Esophagus squamous epithelium (tissue), 5 donors: ENCODE measurements at places on chromosomes 7 and 10.

GRCh38 chr7:29806995-29807841 is 910 bp downstream of the WIPF3 start:
- DNase-seq, result no peak

DNA sequence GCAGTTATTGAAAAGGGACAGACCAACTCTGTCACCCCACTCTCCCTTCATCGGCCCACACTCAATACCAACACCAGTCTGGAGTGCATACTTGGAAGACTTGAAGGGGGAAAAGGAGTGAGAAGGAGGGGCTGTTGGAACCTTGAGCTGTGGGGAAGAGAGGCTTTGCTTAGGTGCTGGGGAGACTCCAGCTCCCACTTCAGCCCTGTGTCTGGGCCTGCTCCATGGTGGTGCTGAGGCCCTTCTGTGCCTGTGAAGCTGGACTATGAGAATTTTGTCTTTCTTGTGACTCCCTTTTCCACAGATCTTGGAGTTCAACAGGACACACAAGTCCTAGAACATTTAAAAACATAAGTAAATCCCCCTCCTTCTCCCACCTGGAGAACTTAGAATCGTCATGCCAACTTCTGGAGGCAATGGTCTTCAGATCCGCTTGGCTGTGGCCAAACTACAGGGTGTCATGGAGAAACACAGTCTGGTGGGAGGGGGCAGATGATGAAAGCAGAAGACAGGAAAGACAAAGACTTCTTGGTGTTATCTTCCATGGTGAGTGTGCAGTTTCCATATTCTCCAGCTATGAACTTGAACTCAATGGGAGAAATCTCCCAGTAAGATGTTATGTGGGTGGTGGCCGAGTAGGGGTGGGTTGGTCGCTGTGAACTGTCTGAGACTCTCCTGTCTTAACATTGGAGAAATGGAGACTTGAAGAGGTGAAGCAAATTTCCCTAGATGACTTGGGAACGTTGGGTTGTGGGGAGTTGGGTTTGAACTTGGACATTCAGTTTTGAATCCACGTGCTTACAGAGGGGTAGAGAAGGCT is 18.4 kb upstream of the GIMAP8 start:
- DNase-seq, result no peak

- no peak for DNase-seq
Observed at GRCh38 chr10:100811752-100812750, 66.7 kb downstream of the PAX2 start.

GRCh38 chr10:113522460-113522859 is 30.4 kb upstream of the HABP2 start:
- no peak for DNase-seq

GRCh38 chr10:33193701-33194521 is 140.6 kb downstream of the NRP1 start:
- no peak for DNase-seq

- DNase-seq, result no peak
Observed at GRCh38 chr10:70599319-70599718, 3.2 kb downstream of the PRF1 start.

- no peak for DNase-seq
Observed at GRCh38 chr7:68014031-68014736, 1017.6 kb downstream of the TYW1 start.

DNA sequence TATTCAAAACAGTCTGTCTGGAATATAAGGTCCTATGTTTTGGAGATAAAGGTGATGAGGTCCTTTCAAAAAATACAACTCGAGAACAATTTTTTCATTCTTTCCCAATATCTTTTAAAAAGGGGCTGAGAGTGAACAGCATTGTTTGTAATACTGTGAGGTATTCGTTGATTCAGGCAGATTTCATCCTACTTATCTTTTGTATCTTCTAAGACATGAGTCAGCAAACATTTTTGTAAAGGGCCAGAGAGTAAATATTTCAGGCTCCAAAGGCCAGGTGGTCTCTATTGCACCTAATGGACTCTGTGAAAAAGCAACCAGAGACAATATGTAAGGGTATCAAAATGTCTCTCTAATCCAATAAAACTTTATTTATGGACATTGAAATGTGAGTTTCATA is 8.1 kb upstream of the ANK3 start:
- DNase-seq, result no peak

DNA sequence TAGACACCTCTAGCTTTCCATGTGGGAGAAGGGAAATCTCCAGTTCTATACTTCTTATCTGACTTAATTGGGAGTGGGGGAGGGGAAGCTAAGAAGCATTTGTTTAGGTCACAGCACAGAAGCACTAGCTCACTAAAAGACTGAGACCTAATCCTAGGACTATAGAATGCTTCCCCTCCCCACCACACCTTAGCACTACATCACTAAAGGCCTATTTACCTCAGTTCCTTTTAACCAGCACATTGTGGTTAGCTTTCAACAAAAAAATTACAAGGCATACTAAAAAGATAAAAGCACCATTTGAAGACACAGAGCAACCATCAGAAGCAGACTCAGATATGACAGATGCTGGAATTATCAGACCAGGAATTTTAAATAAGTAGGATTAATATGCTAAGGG is 53.8 kb upstream of the ADRA2A start:
- no peak for DNase-seq

- DNase-seq, result no peak
Observed at GRCh38 chr7:41689815-41690214, 13.1 kb downstream of the INHBA start.

GRCh38 chr7:124459101-124460055 is 306.2 kb downstream of the GPR37 start:
- DNase-seq, result no peak

- no peak for DNase-seq
Observed at GRCh38 chr10:70675496-70676161, 3.3 kb downstream of the ADAMTS14 start.

DNA sequence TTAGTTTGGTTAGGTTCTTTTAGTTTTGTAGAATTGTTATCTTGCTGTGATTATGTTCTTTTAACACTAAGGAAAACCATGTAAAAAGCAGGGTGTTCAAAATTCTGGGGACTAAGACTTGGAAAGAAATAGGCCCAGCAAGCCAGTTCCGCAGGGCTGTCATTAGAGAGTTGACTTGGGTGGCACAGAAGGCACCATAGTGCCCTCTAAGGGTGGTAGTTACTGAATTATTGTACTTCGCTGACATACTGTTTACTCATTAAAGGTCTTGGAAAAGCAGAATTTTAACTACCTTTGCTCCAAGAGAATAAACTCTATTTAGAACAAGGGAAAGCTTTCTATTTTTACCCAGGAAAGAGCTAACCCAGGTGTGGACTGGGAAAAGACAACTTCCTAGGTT is 86.5 kb downstream of the OTUD1 start:
- no peak for DNase-seq

- DNase-seq, result no peak
Observed at GRCh38 chr10:65355141-65355680, 1570.6 kb upstream of the LRRTM3 start.
